ENCODE measurements at places on chromosomes 12 and 14.

GRCh38 chr12:52066346-52067080 lies 3.3 kb upstream of the ATG101 start:
- no peak for DNase-seq

DNA sequence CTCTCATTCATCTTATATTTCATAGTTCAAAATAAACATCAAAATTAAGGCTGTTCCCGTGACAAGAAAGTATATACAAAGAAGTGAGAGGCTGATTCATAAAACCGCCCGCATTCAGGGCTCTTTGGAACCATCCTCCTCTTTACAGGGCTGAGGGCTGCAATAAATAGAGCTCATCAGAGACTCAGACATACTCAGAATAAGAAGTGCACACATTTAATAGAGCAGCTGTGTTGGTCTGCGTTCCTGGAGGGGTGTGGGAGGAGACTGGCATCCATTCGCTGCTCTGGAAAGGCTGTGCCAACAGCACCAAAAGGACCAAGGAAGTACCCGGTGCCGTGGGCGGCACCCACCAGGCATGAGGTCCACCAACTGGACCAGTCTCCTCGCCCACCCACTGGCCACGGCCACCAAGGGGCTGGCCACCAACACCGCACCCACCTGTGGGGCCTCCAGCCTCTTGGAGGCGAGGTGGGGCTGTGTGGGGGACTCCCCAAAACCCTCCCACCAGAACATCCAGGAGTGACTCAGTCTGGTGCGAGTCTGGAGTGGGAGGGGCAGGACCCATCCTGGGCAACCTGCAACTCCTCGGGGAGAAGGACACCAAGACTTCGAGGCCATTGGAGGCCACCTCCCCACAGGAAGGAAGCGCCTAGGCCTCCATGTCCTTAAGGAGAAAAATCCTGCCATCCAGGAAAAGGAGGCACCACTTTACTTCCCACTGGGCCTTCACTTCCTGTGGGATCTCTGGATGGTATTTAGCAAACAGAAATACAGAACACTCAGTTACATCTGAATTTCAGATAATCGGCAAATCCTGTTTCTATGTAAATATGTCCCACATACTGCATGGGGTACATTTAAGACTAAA lies 32.7 kb downstream of the VCPKMT start:
- DNase-seq = no peak

- DNase-seq = no peak
Observed at GRCh38 chr12:48773686-48774085, 15.2 kb downstream of the ADCY6 start.

GRCh38 chr14:84084056-84084630 lies 1445.8 kb upstream of the FLRT2 start:
- no peak for DNase-seq

DNA sequence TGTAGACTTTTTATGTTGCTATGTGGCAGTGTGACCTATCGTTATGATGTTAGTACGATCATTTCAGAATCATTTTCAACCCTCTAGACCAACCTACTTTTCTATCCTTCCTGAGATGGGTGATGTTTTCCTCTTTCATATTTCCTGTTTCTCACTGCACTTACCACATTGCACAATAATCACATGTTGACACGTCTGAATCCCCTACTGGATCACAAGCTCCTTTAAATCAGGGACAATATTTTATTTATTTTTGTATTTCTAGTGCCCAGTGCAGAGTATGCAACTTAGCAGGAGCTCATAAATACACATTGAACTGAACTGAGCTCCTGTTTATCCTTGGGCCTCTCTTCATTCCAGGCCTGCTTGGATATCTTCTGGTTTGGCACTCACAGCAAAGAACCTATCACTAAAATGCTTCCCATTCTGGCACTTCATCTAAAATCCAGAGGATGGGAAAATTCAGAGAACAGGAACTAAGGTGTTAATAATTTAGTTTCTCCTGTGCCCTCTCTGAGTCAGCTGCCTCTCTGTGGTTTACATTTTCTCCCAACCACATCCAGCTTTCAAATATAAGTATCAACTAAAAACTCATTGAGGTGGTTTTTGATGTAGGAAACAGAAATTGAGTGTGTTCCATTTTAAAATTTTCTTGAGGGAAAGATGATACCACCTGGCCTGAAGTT lies 69.4 kb upstream of the DYRK2 start:
- no peak for DNase-seq

GRCh38 chr12:4506870-4507269 lies 31.8 kb upstream of the RAD51AP1 start:
- no peak for DNase-seq

DNA sequence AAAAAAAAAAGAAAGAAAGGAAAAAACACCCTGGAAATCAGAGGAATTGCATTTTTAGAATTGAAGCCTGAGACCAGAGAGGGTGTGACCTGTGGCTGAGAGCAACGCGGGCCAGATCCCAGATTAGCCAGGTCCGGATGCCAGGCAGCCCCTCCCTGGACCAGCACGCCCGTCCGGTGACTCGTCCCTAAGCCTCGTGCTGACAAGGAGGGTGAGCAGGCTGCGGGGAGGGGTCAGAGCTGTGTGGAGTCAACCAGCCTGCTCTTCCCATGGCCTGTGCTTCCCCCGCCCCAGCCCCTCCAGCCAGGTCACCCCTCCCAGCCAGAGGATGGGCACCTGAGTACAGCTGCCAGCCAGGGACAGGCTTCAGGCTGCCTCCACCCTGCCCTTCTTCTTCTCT lies 4.2 kb upstream of the KLC1 start:
- DNase-seq = no peak

DNA sequence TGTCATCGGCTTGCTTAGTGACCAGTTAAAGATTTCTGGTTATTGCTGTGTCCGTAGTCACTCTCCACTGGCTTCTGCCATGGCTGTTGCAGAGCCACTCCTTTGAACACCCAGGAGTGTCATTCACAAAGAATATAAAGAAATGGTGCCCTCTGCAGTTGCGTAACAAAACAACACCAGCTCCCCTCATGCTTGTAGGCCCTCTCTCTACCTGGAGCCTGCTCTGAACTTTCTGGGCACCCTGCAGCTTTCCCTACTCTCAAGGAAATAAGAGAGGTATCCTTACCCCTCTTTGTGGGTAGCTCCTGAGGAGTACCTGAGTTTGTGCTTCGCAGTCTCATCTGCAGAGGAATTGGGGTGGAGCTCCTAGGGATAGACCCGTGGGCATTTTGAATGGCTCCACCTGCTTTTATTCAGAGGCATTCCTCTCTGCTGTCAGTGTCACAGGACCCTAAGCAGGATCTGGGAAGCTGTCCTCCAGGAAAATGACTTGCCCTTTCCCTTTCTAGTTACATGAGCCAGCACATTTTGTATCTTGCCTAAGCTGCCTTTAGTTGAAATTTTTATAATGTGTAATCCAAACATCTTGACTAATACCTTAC lies 97.2 kb upstream of the TMEM260 start:
- DNase-seq = no peak

GRCh38 chr12:106249411-106250135 lies 1.8 kb upstream of the CKAP4 start:
- DNase-seq = no peak

GRCh38 chr12:75622492-75622891 lies 111.1 kb upstream of the KRR1 start:
- DNase-seq = no peak

GRCh38 chr14:61308198-61308597 lies 13.2 kb upstream of the PRKCH start:
- DNase-seq = no peak

GRCh38 chr12:26109343-26109881 lies 15.4 kb downstream of the BHLHE41 start:
- DNase-seq = no peak

- DNase-seq = no peak
Observed at GRCh38 chr14:104580961-104581360, 1.4 kb downstream of the C14orf180 start.

- DNase-seq = no peak
Observed at GRCh38 chr14:24298892-24299254, 707 bp downstream of the DHRS1 start.

- no peak for DNase-seq
Observed at GRCh38 chr12:72493407-72493806, 221.2 kb downstream of the TRHDE start.

- no peak for DNase-seq
Observed at GRCh38 chr12:48717252-48717695, 767 bp upstream of the CCNT1 start.

DNA sequence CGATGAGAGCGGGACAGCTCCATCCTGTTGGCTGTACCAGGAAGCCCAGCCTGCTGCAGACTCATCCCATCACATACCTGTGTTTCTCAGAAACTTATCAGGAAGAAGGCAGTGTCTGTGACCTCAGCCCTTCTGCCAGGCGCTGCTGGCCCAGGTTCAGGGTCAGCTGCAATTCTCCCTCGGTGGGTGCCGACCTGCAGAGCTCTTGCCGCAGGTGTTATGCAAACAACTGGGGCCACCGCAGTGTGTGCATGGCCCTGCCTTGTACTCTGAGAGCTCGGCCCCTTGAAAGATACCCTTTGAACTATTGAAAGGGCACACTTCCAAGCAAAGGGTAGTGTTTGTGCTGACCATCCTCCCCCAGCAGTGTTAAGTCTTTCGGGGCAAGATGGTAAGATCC lies 322.2 kb upstream of the DIO3 start:
- no peak for DNase-seq

DNA sequence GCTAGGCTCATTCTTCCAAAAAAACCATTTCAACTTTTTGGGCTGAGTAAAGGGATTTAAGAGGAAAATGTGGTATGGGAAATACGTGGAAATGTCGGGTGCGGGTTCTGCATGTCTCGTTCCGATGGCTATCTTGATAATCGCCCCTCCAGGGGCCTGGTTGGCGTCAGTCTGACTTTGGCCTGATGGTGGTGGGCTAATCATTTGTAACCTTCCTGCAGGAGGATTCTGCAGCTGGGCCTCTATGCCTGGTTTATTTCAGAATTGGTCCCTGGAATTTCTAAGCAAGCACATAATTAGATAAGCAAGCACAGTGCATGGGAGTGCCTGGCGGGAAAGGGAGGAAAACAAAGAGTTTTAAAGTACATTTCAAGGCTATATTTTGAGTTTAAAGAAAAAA lies 14.8 kb upstream of the SLC4A8 start:
- no peak for DNase-seq

DNA sequence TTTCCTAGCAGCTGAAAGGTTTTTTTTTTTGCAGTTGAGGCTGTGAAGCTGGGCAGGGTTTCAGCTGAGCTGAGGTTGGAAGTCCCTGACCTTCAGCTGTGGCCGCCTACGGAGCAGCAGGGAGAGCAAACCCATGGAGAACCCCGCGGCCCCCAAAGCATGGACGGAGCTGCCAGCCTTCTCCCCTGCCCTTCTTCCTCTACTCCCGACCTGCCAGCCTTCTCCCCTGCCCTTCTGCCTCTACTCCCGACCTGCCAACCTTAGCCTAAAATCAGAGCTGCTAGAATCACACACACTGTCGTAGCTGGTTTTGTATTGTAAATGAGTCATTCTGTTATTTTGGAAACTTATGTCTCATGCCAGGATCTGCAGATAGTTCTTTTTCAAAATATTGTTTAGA lies 74.6 kb downstream of the PPP2R5C start:
- no peak for DNase-seq
